ENCODE measurements at places on chromosomes 6 and 20.

- peak; percentile 32 for DNase-seq
Observed at GRCh38 chr20:13458860-13459451, 179.8 kb downstream of the TASP1 start.

DNA sequence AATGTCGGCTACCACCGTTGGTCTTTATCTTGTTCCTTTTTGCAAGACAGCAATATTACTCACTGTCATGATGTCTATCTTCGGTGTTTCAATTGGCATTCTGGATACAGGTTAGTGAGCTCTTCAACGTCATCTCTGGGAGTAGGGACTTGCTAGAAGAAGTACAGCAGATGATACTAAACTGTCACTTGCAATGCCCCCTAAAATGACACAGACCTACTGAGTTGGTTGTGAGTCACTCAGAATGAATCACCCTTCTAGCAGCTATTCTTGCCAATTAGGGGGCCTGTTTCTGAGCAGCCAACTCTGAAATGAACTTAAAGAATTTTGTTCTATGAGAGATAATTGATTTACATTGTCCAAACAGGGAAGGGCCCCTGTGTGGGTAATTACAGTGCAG, 176.5 kb downstream of the SLC16A10 start:
- DNase-seq: peak; percentile 36

- peak; percentile 31 for DNase-seq
Observed at GRCh38 chr6:10030942-10031537, 383.8 kb downstream of the TFAP2A start.

GRCh38 chr20:44111712-44112335, 75.2 kb downstream of the JPH2 start:
- DNase-seq: no peak

DNA sequence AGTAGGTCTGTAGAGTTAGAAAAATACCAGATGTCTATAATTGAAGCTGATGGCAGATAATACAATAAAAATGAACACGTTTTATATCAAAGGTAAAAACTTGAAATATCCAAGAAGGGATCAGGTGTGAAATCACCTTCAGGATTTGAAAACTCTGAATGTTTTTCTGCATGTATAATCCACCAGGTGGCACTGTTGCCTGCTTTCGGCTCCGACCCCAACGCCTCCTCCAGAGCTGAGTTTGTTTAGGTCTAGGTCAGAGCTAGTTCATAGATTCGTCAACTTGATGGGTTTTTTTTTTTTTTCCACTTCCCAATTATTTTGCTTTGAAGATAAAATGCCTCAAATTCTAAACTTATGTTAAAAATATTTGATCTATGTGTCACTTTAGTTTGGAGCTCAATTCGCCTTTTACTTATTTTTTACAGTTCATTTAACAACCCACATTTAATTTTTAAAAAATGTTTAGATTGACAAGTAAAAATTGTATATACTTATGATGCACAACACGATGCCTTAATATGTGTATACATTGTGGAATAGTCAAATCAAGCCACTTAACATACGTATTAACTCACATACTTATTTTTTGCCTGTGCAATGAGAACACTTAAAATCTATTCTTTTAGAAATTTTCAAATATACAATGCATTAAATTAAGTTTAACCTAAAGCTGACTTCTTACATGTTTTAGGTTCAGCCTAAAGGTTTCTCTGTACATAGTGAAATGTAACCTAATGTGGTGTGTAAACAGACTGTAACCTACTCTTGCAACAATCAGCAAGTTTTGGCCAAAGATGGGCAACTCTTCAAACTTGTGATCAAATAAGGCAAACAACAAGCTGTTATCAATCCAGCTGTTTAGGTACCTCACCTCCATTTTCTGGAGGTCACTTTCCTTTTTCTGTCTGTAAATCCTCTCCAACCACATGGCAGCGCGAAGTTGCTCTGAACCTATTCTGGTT, 39.4 kb upstream of the ENPP4 start:
- peak; percentile 63 for DNase-seq

DNA sequence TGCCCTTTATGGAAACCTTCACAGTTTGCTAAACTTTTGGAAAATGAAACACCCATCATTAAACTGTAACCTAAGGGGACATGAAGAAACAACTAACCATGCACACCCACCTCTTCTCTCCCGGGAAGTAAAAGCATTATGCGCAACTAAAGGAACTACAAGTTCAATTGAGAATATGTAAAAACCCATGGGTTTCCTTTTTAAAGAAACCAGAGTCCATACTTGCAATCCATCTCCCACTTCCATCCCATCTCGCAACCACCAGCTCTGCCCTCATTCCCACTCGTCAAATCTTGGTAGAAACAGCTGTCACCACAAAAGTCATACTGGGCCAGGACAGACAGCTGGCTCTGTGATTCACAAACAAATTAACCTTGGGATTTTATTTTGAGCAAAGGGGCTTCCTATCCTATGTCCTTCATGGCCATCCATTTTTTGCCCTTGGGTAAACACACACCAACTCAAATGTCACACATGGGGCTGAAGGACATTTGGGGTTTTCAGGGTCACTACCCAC, 81.5 kb downstream of the HAO1 start:
- no peak for DNase-seq

GRCh38 chr20:47860049-47860830, 75.0 kb upstream of the SULF2 start:
- DNase-seq: no peak

DNA sequence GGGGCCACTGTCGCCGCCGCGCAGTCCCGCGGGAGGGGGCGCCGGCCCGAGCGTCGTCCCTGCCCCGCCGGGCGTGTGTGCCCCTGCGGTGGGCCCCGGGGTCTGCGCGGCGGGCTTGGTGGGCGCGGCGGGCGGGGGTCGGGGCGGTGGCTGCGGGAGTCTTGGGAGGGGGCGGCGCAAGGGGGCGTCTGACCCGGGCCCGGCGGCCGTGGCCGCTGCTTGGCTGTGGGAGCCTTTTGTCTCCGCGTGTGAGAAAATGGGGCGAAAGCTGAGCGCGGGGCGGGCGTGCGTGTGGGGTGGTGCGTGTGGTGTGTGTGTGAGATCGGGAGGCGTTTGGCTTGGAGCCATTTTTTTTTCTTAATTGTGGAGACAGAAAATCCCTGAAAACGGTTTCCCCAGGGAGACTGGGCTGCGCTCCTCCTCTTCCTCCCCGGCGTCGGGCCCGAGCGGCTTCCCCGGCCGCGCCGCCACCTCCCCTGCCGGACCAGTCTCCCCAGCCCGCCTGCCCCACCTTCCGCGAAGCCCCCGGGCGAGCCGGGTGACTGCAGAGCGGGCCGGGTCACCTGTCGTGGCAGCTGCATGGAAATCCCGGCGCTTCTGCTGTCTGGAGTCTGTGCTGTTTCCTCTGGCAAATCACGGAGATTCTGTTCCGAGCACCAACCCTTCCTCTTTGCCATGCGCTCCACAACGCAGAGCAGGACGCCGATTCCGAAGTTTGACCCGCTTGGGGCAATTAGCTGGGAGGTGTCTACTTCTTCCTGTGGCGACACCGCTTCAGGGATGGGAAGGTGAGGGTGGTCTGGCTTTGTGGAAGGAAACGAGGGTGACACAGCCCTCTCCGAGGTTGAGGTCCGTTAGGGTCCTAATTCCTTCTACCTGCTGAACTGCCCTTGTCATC, 64.4 kb downstream of the GTF2H5 start:
- DNase-seq: peak; percentile 50

DNA sequence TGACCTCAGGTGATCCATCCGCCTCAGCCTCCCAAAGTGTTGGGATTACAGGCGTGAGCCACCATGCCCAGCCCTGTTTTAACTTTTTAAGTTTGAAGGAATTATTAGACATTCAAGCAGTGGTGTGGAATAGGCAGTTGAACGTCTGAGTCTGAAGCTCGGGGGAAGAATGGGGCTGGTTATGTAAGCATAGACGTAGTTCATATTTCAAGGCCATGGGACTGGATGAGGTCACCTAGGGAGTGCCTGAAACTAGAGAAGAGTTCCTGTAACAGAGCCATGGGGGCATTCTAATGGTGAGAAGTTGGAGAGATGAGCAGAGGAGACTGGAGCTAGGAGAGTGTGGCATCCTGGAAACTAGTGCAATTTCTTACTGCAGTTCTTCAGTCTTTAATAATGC, 6.4 kb downstream of the CDKAL1 start:
- no peak for DNase-seq

DNA sequence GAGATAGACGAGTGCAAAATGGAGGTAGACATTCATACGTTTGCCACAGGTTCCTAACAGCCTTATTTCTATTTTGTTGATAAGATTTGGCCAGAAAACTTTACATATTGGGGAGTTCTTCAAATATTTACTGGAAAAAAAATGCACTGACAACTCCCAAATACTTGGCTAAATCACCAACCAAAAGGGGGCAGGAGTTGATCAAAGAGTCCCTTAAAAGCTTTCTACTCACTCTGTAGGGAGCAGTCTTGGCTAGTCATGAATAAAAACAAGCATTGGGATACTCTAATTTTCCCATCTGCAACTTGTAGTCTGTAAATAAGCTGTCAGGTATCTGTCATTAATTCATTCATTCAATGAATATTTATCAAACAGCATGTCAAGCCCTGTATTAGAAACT, 18.4 kb downstream of the TENT5A start:
- no peak for DNase-seq

DNA sequence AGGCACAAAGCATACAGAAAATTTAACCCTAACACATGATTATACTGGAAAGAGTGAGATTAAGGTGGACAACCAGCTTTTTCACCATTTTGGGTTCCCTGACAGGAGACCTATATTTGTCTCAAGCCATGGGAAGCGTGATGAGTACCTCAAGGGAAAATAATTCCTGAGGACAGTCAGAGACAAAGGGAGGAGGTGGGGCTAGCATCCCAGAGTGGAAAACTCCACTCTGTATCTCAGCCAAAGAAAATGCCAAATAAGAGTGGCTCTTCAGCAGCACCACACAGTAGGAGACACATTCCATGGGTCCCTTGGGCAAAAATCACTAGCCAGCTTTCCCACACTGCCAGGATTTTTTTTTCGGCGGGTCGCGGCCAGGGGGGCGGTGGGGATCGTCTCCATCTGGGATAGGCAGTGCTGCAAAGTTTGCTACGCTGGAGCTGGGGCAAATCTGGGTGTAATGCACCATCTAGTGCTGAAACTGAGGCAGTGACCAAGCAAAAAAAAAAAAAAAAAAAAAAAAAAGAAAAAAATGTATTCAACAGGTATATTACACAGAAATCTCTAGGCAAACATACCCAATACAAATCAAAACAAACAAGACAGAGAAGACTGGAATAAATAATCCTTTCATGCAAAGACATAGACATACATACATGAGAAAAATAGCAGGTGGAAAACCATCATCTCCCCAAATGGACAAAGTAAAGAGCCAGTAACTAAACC, 77.3 kb upstream of the SLC35F1 start:
- peak; percentile 15 for DNase-seq

DNA sequence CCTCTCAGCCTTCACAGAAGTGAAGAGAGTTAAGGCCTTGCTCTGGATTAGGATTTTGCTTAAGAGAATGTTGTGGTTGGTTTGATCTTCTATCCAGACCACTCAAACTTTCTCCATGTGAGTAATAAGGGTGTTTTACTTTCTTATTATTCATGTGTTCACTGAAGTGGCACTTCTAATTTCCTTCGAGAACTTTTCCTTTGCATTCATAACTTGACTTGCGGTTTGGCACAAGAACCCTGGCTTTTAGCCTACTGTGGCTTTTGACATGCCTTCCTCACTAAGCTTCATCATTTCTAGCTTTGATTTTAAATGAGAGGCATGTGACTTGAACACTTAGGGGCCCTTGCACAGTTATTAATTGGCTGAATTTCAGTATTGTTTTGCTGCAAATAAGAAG, 166.1 kb upstream of the OPRM1 start:
- DNase-seq: peak; percentile 47

GRCh38 chr6:147063469-147064031, 140.7 kb upstream of the STXBP5 start:
- DNase-seq: no peak

- DNase-seq: no peak
Observed at GRCh38 chr6:84657025-84657424, 107.4 kb downstream of the TBX18 start.

DNA sequence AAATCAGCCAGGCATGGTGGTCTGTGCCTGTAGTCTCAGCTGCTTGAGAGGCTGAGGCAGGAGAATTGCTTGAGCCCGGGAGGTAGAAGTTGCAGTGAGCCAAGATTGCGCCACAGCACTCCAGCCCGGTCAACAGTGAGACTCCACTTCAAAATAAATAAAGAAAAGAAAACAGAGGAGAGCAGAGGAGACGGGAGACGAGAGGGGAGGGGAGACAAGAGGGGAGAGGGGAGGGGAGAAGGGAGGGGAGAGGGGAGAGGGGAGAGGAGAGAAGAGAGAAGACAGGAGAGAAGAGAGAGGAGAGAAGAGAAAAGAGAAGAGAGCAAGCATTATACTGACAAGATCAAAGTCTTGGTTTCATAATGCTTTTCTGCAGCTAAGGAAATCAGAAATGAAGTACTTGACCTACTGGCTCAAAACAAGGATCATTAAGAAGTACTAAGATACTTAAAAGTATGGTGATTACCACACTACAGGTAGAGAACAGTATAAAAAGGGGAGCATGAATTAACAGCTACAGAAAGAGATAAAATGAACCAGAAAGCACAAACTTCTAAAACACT, 30.5 kb downstream of the FAM8A1 start:
- no peak for DNase-seq

GRCh38 chr6:148749674-148750073, 2.8 kb downstream of the UST start:
- DNase-seq: no peak

- peak; percentile 8 for DNase-seq
Observed at GRCh38 chr6:100657678-100658330, 193.1 kb upstream of the SIM1 start.

DNA sequence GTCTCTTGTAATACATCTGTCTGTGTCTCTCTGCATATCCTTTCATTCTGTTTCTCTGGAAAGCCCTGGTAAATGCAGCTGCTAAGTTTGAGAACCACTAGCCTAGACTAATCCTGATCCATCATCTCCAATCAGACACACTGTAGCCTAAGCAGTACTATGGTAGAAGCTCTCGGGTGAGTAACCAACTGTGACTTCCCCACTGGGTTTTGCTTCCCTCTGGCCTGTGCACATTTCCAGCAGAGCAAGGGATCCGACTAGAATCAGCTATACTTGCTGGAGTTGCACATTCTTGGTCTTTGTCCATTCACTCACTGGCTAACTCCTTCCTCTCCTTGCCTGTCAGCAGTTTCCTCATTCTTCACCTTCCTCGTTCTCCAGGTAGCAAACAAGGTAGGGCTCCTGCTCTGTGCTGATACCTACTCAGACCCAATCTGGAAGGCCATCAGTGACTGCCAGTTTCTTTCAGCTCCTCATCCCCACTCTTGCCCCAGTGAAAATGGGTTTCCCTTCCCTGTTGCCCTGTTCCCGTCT, 184.2 kb downstream of the PLCB4 start:
- DNase-seq: no peak

- no peak for DNase-seq
Observed at GRCh38 chr6:43887906-43888683, 118.1 kb downstream of the VEGFA start.

- peak; percentile 8 for DNase-seq
Observed at GRCh38 chr6:41505122-41506049, 40.8 kb upstream of the FOXP4 start.

- peak; percentile 75 for DNase-seq
Observed at GRCh38 chr20:3980260-3981131, 34.9 kb downstream of the RNF24 start.

GRCh38 chr6:111873178-111874024, at the start of gene FYN:
Gene FYN (minus strand): TSS chr6:111873452. CDS start chr6:111720051, 153,401 bp downstream.
- peak; percentile 99 for DNase-seq

Measured in activated CD4-positive, alpha-beta T cell treated with anti-CD3 and anti-CD28 coated beads, Interleukin-10, Interleukin-2, amounts not matched to agents 100 ng/mL and 50 ng/mL, durations not matched to agents 16 hours and 8 hours (primary cell).